ENCODE measurements at places on chromosomes 16 and 17.

DNA sequence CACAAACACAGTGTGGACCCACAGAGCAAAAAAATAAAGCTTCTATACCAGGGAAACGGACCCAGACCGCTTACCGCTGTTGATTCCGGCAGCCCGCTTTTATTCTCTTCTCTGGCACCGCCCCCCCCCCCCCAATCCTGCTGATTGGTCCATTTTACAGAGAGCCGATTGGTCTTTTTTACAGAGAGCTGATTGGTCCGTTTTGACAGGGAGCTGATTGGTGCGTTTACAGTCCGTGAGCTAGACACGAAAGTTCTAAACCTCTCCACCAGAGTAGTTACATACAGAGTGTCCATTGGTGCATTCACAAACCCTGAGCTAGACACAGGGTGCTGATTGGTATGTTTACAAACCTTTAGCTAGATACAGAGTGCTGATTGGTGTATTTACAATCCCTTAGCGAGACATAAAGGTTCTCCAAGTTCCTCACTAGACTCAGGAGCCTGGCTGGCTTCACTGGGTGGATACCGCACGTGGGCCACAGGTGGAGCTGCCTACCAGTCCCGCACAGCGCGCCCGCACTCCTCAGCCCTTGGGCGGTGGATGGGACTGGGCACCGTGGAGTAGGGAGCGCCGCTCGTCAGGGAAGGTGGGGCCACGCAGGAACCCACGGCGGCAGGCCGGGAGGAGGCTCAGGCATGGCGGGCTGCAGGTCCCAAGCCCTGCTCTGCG is 92.4 kb downstream of the HAPSTR1 start:
- DNase-seq, result no peak

GRCh38 chr16:87611456-87611855 is 9.1 kb downstream of the JPH3 start:
- no peak for DNase-seq

DNA sequence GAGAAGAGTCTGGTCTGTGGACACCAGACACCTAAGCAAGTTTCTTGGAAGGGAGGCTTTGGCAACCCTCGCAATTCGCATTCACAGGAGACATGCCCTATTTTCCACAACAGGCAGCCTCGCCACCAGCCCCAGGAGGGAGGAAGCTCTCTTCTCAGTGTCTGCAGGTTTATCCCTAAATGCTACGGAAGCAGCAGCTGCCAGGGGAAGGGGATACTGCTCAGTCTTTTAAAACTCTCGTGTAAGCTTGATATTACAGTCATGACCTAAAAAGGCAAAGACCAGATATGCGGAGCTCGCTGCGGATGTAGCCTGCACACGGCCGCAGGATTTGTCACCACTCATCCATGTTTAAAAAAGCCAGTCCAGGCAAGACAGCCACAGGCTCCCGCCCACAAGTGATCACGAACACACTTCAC is 159.2 kb upstream of the RPH3AL start:
- DNase-seq, result no peak

GRCh38 chr16:24974859-24975258 is 40.3 kb downstream of the ARHGAP17 start:
- DNase-seq, result no peak

GRCh38 chr17:56985371-56986162 is 7.6 kb downstream of the SCPEP1 start:
- DNase-seq, result no peak

- no peak for DNase-seq
These were observed 45.3 kb downstream of the REXO5 start for GRCh38 chr16:20851601-20852000.

DNA sequence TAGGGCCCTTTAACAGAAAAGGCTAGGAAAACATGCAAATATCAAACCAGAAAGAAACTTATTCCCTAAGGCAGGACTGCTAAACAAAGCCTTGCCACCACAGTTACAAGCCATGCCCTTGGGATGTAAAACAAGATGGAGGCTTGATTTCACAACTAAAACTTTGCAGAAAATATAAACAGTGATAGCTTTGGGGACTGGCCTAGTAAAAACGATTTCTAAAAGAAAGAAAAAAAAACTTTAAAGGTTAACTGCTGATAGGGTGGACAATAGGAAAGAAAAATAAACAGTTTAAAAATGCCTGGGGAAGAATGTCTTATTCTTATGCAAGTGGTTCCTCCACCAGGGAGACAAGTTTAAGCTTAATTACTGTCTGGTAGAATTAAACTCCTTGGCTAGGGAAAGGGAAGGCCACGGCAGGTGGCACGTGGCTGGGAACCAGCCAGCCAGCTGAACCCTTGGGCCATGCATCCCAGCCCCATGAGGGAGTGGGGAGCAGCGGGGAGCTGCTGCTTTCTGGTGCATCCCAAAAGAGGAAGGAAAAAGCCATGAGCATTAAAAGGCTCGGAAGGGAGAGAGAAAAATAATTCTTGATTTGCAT is 10.7 kb upstream of the TMC5 start:
- DNase-seq, result no peak

DNA sequence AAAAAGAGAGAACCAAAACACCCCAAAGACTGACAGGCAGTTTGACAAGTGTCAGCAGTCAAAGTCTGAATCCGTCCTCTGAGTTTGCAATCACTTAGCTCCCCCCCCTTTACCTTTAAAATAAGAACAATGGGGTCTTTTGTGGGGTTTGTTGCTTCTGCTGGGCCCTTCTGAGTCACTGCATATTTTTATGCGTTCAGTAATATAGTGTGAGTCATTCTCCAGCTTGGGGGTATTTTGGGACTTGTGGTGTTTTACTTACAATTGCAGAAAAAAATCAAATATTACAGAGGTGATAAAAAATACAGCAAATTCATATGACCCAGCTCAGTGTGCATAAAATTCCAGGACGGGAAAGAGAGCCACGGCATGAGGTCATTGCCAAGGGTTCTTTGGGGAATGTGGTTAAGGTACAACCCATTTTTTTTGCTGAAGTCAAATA is 120.1 kb downstream of the CYLD start:
- DNase-seq, result no peak

GRCh38 chr16:79821911-79822310 is 221.4 kb upstream of the MAF start:
- no peak for DNase-seq

DNA sequence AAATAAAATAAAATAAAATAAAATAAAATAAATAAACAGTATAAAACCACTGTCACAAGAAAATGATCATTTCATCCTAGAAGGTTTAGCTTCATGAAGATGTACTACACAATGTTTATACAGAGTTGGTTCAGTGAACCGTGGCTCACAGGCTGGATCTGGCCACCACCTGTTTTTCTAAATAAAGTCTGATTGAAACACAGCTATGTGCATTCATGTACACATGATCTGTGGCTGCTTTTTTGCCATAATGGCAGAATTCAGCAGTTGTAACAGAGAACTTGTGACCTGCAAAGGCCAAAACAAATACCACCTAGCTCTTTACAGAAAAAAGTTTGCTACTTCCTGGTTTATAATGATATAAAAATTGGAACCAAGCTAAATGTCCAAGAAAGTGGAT is 12.6 kb upstream of the RPRML start:
- no peak for DNase-seq

- DNase-seq, result no peak
These were observed 89.9 kb downstream of the C16orf78 start for GRCh38 chr16:49463529-49463928.

DNA sequence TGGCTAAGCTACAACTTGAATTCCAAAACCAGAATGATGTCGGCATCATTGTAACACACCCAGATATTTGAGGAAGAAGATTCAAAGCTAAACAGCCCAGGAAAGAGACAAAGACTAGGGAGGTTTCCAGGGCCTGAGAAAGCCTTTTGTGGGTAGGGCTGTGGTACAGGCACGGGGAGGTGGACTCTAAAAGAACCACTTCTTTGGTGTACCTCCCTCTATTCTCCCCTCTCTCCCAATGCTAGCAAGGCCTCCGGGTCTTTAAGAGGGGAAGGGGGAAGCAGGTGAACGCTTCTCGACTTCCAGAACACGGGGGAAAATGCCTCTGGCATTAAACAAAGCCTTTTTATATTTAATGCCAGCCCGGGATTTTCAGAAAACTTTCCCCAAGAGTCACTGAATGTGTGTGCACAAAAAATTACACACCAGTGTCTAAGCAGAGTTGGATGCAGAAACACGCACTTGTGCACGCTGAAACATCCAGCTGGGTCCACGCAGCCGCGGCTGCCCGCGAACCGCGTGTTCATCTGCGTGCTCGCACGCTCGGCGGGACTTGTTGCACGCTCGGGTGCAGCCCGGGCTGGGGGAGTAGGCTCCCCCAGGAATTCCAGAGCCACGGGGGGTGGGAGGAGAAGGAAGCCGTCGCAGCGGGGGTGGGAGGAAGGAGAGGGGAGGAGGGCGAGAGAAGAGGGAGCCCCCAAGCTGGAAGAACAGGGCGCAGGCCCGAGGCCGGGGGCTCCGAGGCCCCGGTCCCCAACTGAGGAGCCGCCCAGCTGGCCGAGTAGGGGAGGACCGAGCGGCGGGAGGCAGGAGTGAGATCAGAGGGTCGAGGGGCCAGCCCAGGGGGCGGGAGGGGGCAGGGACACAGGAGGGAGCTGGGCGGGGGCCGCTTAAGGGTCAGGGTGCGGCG is 20.1 kb upstream of the ZNF423 start:
- no peak for DNase-seq

- no peak for DNase-seq
These were observed 41.0 kb downstream of the STAT3 start for GRCh38 chr17:42347198-42347597.

- no peak for DNase-seq
These were observed at the start of gene TNK1 for GRCh38 chr17:7380855-7381683. Gene TNK1 (plus strand): TSS chr17:7381089. CDS start chr17:7382927, 1,838 bp downstream.

All from NCI-H2081 (cell line).